Lower leg skin (tissue), 4 donors: ENCODE measurements at places on chromosomes 3 and 15.
A peak's percentile ranks its signal among the peaks of the same experiment; 100 is the strongest.

GRCh38 chr3:53155760-53156159 lies 5.2 kb upstream of the PRKCD start:
- no peak for DNase-seq

GRCh38 chr3:179286331-179286730 lies 35.4 kb upstream of the KCNMB3 start:
- DNase-seq: no peak

DNA sequence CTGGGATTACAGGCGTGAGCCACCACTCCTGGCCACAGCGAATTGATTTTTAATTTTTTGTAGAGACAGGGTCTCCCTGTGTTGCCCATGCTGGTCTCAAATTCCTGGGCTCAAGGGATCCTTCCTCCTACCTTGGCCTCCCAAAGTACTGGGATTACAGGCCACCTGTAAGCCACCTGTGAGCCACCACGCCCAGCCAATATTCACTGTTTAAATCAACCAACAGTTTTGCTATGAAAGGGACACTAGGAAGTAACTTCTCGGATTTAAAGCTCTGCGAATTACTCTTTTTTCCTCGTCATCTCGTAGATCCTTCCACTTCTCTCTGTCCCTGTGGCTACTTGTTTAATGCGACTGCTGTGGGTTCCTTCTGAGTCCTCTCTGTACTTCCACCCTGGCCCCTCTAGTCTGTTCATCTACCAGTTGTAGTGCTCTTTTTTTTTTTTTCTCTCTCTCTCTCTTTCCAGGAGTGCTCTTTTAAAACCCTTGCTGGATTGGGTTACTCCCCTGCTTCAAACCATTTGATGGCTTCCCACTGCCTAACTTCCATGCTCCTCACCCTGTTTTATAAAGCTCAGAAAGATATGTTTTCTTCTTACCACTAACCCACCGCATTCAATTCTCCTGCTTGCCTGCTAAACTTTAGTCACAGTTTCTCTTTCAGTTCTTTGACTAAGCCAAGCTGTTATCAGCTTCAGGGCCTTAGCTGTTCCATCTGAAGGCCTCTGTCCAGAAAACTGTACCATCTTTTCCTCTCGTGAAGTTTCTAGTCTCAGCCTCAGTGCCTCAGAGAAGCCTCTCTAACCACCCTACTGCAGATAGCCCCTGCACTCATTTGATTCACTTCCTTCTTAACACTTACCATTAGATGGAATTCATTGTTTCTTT lies 12.4 kb downstream of the RTF1 start:
- no peak for DNase-seq

DNA sequence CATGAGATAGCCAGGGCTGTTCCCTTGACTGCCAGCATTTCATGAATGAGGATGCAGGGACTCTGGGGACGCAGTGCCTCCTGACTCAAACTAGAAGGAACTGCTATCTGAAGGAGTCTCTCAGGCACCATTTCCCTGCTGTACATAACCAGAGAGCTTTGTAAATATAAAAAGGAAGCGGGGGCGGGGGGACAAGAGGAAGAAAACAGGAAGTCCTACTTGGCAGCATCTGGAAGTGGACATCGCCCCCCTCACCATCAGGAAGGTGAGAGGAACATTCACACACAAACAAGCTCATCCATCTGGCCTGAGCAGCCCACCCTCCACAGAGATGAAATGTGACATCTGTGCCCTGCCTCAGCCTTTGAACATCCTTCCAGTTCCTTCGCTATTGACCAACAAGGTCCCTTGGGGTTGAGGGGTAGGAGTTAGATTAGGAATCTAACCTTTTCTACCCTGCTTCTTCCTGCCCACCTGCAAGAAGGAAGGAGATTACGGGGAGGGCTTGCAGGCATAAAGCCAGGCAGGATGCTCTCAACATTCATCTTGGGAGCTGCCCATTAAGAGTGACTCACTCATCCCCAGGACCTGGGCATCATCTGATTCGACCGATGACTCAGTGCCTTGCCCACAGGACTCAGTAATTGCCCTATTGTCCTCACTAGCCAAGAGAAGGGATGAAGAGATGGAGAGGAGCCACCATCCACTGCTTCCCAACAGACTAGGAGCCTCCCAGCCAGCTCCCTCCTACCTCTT lies 31.9 kb downstream of the SH3BP5 start:
- DNase-seq: peak; percentile 89

GRCh38 chr15:82647835-82648256 lies 683 bp upstream of the CPEB1 start:
- peak; percentile 89 for DNase-seq

GRCh38 chr3:192215-192929 lies 4.2 kb upstream of the CHL1 start:
- no peak for DNase-seq

DNA sequence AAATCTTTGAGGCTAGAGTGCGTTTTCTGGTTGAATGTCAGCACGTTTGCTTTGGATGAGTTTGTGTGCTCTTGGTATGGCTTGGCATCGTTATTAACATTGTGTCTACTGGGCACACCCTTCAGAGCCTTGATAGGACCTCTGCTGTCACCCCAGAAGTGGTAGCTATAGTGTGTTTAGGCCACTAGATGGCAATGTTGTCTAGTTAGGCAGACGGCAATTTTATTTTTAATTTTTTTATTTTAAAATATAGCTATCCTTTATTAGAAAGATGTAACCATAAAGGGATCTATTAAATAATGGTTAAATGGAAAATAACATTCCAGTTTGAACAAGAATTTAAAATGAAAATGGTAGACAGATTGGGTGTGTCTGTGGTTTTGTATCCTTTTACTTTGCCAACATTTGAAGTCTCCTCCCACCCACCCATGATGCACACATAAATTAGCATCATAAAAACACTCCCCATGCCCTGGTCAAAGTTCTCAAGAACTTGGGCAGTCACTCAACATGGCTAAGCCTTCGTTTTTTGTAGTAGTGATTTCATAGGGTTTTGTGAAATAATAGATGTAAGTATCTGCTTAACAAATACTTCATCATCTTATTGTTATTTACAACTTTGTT lies 200.7 kb downstream of the KCNH8 start:
- DNase-seq: no peak

DNA sequence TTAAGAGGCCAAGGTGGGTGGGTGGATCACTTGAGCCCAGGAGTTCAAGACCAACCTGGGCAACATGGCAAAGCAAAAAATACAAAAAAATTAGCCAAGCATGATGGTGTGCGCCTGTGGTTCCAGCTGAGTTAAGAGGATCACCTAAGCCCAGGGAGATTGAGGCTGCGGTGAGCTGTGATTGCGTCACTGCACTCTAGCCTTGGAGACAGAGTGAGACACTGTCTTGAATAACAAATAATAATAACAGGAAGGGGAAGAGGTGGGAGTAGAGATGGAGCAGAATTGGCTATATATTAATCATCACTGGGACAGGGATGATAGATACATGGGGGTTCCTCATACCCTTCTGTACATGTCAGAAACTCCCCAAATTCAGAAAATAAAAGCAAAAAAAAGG lies 23.8 kb upstream of the NMB start:
- no peak for DNase-seq

DNA sequence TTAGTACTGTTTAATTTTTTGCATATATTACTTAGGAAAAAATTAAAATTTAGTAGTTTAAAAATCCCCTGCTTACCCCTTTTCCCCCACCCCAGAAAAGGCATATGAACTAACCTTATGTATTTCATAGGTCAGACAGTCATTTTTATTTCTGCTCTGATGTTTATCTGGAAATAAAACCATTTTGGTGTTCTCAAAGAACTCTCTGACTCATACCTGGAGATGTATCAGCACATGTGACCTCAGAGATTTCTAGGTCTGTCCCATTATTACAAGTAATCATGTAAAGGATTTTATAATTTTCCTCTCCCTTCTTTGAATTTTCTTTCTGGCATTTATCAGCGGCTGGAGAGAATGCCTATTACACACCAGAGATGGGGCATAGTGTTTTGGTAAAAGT lies 14.1 kb upstream of the CCR8 start:
- DNase-seq: no peak

DNA sequence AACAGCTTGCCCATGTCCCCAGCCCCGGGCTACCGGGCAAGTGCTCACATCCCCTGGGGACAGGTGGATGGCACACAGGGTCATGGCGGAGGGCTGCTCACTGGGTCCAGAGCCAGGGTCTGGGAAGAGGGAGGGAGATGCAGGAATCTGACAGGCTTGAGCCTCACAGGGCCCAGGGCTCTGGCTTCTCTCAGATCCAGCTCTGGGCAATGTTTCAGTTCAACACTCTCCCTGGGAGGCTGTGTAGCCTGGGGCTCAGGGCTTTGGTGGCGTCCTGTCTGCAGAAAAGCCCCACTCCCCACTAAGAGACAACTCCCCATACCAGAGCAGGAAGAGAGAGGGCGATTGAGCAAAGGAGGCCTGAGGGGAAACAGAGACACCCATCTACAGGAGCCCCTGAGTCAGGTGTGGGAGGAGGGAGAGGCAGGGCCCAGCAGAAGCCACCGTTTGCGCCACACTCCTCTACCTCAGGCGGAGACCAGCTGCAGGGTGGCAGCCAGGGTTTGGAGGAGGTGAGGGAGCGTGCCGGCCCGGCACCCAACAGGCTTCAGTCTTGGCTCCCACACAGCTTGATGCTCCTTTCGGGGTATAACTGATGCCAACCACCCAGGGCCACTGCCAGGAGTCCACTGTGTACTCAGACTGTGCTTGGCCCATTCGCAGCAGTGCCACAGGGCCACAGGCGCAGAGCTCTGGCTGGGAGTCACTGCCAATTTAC lies 16.8 kb upstream of the SRP14 start:
- DNase-seq: peak; percentile 82

DNA sequence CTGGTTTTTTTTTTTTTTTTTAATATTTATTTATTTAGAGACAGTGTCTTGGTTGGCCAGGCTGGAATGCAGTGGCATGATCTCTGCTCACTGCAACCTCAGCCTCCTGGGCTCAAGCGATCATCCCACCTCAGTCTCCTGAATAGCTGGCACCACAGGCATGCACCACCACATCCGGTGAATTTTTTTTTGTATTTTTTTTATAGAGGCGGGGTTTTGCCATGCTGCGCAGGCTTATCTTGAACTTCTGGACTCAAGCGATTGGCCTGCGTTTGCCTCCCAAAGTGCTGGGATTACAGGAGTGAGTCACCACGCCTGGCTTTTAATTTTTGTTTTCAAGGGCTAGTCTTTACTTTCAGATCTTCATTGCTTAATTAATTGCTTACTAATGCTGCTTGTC lies 13.1 kb downstream of the PCCB start:
- DNase-seq: no peak

- no peak for DNase-seq
Observed at GRCh38 chr3:59515966-59516365, 466.1 kb upstream of the CFAP20DC start.

DNA sequence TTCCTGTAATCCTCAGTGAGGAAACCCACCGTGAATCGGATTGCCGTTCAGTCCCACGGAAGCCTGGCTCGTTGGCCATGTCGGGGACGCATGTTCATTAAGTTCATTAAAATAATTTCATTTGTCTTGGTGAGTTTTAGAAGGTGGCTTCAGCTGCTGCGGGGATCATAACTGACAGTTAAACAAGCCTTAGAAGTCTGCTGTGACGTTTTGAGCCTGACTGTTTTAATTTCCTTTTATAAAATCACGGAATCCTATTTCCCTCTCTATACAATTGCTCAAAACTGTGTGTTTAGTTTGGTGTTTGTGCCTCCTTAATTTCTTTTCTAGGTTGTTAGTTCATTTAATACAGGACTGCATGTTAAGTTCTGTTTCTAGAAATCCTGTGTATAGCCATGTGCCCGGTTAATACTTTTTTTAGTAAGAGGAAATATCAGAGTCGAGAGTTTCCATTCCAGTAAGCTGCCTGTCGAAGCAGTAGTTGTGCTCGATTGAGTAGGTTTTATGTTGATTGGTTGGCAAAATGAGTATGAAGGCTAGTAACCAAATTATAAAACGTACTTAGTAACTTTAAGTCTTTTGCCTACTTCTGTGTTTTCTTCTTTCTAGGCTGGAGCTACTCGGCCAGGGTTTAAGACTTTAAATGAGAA lies 705 bp downstream of the NIPA2 start:
- DNase-seq: no peak

DNA sequence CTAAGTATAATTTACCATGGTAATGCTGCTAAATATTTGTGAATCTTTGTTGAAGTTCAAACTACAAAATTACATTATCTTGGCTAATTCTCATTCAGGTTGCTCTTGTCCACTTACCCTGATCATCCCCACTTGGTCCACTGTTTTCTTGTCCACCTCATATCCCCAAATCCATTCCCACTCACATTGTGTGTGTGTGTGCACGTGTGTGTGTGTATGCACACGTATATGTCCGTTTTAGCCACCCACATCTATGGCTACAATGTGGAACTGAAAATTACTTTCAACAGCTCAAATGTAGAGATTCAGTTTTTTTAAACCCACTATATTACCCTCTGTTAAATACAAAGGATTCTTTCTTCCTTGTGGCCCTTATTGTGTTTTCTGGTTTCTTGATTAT lies 15.2 kb upstream of the MEIS2 start:
- DNase-seq: no peak

DNA sequence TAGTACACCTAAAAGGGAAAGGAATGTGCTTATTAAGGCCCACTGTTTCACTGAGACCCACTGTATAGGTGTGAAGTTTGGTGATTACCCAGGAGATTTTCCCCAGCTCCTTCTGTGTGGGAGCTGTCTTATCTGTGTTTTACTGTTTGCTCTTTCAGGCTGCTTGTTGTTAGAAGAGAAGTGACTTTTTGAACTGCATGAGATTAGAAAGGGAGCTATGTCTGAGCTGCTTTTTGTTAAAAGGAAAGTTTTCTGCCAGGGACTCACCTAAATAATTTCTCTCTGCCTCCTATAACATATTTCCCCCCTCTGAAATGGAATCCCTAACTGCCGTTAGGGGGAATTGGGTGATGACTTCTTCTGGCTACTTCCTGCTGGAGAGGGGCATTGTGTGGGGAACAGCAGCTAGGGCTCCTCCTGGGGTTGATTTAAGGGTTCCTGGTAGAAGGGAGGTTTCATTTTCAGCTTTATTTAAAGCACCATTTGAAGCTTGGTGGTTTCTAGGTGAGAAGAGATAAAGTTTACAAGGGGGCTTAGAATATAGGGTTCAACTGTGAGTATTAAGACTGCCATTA lies 77.1 kb upstream of the ATP11B start:
- DNase-seq: no peak

- DNase-seq: no peak
Observed at GRCh38 chr15:73541479-73541878, 91.7 kb downstream of the NPTN start.

DNA sequence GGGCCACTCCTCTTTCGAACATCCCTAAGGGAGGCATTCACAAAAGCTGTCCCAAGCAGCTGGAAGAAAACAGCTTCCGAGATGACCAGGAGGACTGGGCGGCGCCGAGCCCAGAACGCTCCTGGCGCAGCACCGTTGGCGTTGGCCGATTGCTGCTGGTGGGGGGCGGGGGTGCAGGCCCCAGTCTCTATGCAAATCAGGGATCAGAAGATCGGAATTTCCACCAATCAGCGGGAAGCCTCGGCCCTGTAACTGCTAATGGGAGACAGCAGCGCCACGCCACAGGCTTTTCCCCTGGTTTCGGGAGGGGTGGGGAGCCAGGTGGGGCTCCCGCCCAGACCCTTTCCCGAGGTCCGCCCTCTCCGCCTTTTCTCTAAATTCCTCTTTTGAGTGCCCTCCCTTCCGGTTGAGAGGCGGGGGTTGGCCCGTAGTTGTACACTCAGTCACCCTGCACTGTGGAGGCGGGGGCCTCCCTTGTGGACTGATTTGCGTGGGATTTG lies 27.0 kb downstream of the HMCES start:
- DNase-seq: peak; percentile 65

- no peak for DNase-seq
Observed at GRCh38 chr15:101545548-101546505, 56.3 kb upstream of the PCSK6 start.
